ENCODE measurements at places on chromosomes 5 and 9. TPM values are rescaled to one million over a fixed set of nuclear protein-coding genes. Genes with fewer than 3 reads are reported as not detected.

DNA sequence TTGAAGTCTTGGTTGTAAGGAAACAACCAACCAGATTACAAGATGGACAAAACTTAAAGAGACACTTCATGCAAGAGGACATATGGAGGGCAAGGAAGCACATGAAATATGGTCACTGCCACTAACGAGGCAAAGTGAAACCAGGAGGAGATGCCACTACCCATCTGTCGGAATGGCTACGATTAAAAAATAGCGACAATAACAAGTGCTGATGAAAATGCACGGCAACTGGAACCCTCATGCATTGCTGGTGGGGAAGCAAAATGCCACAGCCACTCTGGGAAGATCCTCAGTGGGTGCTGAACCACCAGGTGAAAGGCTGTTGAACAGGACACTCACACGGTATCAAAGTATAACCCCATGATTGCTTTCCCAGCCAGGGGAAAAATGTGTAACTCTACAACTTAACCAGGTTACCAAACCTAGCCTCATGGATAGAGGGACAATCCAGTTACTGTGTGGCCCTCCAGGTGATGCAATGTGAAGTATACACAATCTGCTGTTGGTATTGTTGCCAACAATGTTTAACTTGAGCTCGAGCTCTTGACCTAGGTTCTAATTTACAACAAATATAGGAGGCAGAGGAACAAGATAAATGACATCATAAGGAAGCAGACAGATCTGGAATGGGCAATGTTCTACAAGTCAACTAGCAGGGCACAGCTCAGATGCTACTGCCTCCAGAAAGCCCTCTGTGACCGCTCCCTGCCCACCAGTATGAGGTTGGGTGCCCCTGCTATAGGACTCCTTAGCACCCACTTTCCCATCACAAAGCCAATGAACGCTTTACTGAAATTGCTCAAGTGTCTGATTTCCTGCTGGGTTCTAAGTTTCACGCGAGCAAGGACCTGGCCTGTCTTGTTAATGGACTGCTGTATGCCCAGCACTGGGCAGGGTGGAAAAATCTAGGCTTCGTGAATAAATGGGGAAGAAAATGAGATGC lies 25.8 kb downstream of the SH3PXD2B start:
- DNase-seq: no peak

- no peak for DNase-seq
These were observed 38.9 kb downstream of the SERINC5 start for GRCh38 chr5:80216753-80217596.

GRCh38 chr5:33748754-33749153 lies 143.0 kb downstream of the ADAMTS12 start:
- DNase-seq: no peak

DNA sequence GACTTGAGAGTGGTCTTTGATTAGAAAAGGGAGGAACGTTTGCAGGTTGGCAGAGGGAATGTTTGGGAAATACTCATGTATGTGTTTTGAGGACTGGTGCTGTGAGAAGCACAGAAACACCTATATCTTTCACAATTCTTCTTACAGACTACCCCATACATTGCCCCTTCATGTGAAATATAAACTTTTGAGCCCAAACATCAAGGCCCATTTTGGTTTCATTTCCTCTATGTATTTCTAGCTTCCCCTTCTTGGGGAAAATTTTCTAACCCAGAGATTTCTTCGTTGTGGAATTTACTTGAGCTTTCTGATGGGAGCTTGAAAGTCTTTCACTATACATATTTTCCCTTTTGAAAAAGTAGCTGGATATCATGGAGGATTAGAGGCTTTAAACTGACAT lies 67.6 kb downstream of the FYB1 start:
- no peak for DNase-seq

DNA sequence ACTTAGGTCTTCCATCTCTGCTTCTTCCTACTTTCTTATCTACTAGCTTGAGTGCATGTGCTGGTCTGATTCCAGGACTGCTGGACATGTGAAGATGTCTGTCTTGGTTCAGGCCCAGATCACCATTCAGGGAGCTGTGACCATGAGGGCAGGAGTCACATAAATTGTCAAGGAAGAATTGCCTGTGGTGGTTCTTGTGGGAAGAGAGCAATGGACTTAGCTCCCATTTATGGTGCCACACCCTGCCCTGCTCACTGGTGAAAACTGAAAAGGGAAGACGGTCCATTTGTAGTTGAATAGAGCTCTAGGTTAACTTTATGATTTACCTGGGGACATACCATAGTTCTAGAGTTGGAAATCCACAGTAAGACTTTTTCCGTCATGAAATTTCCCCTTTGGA lies 244.3 kb upstream of the ZNF608 start:
- no peak for DNase-seq

DNA sequence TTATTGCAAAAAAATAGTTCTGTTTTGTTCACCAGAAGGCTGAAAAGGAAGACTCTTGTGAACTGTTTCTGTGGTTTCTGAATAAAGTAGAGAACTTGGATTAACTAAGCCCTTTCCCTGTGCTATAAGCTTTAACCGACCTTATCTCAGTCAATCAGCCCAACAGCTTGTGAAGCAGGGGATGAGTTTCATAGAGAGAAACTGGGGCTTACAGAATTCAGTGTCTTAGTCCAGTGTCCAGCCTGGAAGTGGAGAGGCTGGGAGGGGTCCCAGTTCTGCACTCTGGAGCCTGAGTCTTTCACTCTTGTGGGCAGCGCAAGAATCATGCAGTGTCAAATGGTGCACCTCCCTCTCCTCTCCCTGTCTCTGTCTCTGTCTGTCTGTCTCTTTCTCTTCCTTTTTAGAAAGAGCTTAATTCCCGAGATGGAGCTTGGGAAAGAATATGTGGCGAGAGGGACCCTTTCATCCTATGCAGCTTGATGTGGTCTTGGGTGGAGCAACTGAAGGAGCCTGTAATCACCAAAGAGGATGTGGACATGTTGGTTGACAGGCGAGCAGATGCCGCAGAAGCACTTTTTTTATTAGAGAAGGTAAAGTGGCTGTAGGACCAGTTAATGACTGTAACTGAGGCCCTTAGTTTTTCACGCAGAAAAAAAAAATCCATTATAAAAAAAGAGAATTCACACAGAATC lies 17.0 kb downstream of the PTPDC1 start:
- no peak for DNase-seq

DNA sequence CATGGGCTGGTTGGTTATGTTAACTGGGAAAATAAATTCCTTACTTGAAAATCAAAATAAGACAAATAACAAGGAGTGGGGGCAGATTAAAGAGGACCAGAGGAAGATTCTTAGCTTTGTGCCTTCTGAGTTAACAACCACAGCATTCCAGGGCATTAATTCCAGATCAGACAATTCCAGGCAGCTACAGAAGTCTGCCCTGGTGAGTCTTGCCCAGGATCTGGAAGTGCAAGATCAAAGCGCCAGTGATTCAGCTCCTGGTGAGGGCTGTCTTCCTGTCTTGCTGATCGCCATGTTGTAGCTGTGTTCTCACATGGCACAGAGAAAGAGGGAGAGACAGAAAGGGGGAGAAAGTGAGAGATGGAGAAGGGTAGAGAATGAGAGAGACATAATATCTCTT lies 65.6 kb downstream of the ANXA2R start:
- DNase-seq: no peak

- no peak for DNase-seq
These were observed 49.4 kb downstream of the SMC2 start for GRCh38 chr9:104143550-104143910.

DNA sequence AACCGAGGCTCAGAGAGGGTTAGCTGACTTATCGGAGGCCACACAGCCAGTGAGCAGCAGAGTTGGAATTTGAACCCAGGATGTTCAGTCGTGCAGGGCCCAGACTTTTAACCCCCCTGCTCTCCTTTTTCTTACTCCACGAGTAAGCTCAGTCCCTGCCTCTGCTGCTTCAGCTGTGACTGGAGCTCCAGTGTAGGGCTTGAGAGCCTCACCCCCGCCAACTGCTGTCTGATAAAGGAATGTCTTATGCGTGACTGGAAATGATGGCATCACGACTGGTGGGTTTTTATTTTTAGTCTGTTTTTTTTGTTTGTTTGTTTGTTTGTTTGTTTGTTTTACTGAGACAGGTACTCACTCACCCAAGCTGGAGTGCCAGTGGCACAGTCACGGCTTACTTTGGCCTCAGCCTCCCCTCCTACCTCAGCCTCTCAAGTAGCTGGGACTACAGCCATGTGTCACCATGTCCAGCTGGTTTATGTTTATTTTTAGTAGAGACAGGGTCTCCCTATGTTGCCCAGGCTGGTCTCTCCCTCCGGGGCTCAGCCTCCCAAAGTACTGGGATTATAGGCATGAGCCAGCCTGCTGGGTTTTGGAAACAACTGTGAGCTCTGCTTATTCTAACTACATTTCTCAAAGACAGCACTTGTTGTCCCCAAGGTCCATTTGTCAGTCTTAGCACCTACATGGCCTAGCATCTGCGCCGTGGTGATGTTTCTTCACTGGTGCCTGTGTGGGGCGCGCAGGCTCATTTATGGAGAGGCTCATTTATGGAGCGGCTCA lies 52.5 kb upstream of the NCS1 start:
- no peak for DNase-seq

GRCh38 chr9:99859243-99859980 lies 37.7 kb downstream of the NR4A3 start:
- DNase-seq: no peak

DNA sequence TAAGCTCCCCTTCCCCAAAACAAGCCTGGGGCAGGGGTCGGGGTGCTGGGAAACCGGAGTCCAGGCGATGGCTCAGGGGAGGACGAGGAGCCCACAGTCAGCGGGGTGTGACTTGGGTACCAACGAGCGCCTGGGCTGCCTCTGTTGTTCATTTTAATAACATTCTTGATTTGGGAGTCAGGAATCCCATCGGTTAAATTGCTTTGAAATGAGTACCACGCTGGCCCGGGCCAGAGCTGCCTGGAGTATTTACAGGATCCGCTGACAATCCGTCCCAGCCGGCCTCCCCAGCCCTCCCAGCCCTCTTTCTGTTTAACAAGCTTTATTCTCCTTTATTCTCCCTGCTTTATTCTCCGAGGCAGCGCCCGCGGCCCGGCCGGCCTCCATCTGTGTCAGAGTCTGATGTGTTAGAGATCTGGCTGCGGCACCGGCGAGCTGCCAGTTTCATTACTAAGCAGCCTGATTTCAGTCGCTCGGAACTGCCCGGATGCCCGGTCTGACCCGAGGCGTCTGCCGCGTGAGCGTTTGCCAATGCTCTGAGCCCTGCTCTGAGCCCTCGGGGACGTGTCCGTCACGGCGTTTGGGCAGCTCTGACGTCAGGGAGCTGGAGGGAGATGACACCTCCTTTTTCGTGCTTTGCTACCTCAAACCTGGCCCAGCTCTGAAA lies 16.5 kb upstream of the QRFP start:
- DNase-seq: no peak

GRCh38 chr9:38423273-38423972 lies 831 bp downstream of the IGFBPL1 start:
- DNase-seq: no peak

- no peak for DNase-seq
These were observed 15.4 kb upstream of the SUSD3 start for GRCh38 chr9:93043122-93043521.

DNA sequence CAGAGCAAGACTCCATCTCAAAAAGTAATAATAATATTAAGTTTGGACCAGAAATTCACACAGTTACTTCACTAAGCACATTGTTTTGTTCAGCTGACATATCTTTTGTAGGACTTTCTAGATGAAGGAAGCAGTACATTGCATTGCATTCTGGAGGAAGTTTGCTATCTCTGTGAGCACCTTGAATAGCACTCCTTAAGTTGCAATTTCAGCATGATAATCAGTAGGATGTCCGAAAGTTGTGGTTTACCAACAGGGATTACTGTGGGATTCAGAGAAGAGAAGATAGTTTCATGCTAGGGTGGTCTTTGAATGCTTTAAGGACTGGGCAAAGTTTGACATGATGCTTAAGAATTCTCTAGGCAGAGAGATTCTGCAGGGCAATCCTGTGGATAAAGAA lies 18.4 kb upstream of the TTC23L start:
- no peak for DNase-seq

GRCh38 chr5:178465228-178465860 lies 124.8 kb downstream of the COL23A1 start:
- DNase-seq: no peak

GRCh38 chr5:32095261-32095671 lies 78.9 kb downstream of the GOLPH3 start:
- DNase-seq: no peak

- DNase-seq: no peak
These were observed 39.4 kb upstream of the STARD4 start for GRCh38 chr5:111551569-111552275.

- DNase-seq: no peak
These were observed 111.8 kb downstream of the TTLL11 start for GRCh38 chr9:121981118-121981883.

GRCh38 chr9:127813686-127814226 lies 11.1 kb downstream of the FPGS start:
- no peak for DNase-seq

- DNase-seq: no peak
These were observed 76.7 kb downstream of the STRBP start for GRCh38 chr9:123191680-123192079.

GRCh38 chr5:107370396-107370968 lies 300.3 kb downstream of the EFNA5 start:
- no peak for DNase-seq

- DNase-seq: no peak
These were observed 93.1 kb downstream of the ANKRD55 start for GRCh38 chr5:56140073-56140472.

DNA sequence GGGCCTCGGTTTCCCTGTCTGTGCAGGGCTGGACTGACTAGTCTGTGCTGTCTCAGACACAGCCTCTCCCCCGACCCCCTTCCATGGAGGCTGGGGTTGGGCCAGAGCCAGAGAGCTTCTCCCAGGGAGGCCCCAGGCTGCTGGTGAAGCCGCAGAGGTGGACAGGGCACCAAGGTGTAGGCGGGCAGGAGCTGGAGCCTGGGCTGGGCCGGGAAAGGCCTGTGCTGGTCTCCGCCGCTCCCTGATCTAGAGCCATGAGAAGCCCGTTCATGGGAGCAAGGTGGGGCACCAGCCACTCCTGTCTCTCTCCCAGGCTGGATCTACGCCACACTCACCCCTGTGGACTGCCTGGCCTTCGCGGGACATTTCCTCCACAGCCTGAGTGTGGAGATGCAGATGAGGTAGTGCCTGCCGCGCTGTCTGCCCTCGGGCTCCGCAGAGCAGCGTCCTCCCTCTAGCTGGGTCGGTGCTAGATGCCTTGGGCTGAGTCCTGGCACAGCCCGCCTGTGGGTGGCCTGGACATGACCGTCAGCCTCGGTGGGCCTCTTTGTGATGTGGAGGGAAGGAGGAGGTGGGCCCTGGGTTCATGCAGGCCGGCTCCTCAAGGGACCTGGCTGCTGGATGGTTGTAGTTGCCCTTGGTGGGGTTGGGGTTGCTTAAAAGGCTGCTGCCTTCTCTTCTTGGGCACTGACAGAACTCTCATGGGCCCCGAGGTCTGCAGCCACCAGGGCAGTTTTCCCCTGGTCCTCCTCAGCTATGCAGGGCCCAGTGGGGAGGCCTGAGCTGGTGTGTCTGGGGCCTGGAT lies 79.4 kb downstream of the PHF2 start:
- no peak for DNase-seq

LCN1 gene
- not detected for polyA plus RNA-seq

SH2D3C gene
- 22.1 TPM for polyA plus RNA-seq

FOXD4L5 gene
- polyA plus RNA-seq: 0.18 TPM

DPYSL3 gene
- polyA plus RNA-seq: 84.3 TPM

RAD50 gene
- 49.1 TPM for polyA plus RNA-seq

PLEKHG4B gene
- polyA plus RNA-seq: 16.9 TPM

CCL21 gene
- 106 TPM for polyA plus RNA-seq
